Stimulated activated CD4-positive, alpha-beta T cell treated with anti-CD3 and anti-CD28 coated beads, Interleukin-1b, Interleukin-23, amount 100 ng/mL, for 1 hour (primary cell): ENCODE measurements at places on chromosomes 3 and 15.

GRCh38 chr3:4814305-4814903 lies 164.8 kb upstream of the BHLHE40 start:
- DNase-seq: no peak

DNA sequence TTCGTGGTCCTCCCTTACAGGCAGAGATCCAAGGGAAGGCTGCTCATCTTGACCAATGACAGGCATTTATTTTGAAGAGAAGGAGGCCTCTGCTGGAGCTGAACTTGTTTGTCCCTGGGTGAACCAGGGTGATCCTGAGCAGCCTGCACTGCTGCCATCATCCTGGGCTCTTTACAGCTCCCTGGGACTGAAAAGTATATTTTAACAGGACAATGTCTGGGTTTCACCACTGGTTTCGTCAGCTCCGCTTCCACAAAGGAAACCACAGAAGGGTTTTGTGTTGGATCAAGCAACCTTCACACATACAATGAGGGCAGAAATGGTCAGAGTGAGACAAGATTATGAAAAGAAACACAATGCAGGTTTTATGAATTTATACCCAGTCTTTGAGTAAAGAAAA lies 400.7 kb upstream of the TPM1 start:
- no peak for DNase-seq

DNA sequence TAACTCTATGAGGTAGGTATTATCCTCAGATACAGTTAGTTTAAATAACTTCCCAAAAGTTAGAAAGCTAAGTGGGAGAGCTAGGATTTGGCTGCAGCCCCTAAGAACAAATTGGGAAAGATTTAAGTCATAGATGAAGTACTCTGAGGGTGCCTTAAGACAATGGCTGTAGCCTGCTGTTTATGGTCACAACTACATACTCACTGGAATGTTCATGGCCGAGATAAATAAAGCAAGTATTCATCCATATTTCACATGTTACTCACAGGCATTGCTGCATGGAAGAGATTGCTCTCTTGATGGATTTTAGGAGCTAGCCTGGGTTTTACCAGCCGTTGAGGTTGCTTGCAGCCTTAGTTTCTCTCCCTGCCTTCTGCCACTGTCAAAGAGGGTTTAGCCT lies 145.0 kb downstream of the CMSS1 start:
- DNase-seq: no peak

DNA sequence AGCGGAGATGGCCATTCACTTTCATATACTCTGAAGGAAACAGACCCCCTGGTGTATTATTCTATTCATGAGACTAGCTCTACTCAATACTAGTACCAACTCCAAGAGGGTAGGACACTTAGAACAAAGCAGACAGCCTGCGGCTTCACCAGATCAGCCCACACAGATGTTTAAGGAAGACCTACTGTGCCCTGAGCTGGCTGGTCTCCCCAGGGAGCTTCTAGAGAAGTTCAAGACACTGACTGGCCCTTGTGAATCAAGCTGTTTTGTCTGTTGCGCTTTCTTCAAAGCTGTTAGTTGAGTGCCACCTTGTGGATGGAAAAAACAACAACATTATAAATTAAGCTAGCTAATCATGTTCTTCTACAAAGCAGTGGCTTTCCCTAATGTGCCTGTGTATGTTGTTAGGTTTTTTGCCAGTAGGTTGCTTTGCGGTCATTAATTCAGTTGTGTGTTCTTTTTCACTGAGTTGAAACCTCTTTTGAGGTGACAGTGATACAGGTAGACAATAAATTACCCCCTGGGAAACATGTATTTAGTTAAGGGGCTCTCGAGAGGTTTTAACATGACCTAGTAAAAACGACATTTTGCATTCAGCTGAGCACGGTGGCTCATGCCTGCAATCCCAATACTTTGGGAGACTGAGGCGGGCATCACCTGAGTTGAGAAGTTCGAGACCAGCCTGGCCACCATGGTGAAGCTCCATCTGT lies 64.2 kb upstream of the MYZAP start:
- DNase-seq: no peak

DNA sequence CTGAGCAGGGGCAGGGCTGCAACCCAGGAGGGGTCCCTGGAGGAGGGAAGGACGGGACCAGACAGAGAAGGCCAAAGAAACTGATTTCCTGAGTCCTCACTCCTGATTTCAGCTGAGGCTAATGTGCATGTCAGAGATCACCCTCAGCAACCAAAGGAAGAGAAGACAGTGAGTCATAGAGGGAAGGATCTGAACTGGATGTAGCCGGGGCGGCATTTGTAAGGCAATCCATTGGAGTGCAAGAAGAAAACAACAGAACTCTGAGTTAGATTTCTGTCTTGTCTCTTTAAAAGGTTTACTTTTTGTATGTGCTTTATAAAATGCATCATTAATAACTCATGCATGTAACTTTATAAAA lies 105.3 kb upstream of the AGBL1 start:
- DNase-seq: no peak

DNA sequence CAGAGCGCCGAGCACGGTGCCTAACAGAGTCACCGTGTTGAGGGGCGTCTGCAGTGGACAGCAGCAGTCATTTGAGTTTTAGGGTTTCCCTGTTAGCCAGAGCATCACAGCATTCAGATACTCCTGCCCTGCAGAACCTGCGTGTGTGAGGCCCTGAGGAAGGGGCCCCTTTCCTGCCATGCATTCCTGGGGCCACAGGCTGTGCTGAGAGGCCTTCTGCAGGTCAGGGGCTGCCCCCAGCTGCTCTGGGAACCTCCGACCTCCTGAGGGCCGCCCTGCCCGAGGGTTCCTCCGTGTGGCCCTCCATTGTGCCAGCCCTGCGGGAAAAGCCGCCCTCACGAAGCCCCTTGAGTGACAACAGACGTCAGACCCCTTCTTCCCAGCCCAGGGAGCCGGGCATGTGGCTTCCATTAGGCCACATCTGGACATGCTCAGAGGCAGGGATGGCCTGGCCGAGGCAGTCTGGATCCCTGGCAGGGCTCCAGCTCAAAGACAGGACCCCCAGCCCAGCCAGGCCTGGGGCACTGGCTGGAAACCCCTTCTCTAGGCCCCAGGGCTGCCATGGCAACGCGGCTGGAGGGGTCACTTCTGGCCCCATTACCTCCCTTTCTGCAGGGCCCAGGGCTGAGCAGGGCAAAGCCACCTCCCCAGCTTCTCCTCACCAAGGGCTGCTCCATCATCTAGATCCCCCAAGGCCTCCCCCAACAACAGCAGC lies 25.3 kb downstream of the FBLN2 start:
- no peak for DNase-seq

GRCh38 chr3:171260466-171260865 lies 199.7 kb downstream of the TNIK start:
- no peak for DNase-seq

GRCh38 chr3:134427400-134428111 lies 53.3 kb upstream of the AMOTL2 start:
- DNase-seq: no peak

DNA sequence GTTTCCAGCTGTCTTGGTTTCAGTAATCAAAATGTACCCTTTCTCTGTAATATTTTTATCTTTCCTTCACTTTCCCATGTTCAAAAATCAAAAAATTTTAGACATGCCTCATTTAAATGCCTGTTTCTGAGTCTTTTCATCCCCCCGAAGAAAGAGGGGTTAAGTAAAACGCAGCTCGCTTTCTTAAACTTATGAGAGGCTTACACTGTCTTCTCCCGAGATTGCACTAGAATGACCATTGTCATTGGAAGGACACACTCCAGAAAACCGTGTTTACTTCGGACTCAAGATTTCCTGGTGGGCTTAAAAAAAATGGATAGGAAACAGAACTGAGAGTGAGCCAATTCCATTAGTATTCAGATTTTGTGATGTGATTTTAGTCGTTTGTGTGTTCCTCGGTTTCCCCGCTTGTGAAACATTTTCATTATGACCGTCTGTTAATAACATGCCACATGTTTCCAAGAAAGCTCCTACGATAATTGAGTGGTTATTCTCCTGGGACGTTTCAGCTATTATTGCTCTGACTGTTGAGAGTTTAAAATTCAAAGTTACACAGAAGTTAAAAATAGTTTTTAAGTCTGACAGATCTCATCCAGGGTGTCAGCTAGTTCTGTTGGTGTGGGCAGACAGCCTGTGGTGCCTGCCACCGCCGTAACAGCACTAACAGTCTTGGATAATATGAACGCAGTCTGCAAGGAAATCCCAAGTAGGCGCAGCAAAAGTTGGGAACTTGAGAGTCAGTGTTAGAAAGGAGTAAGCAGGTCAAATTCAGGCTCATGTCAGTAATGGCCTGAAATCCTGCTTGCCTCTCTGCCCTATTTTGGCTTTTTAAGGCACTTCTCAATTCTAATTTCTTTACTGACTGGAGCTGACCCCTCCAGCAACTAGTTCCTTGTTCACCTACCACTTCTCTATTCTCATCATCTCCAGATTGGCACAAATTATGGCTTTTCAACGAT lies 1.5 kb downstream of the CRYBG3 start:
- DNase-seq: no peak

- DNase-seq: no peak
Measured at GRCh38 chr3:171797265-171797679, 13.0 kb downstream of the PLD1 start.

- DNase-seq: no peak
Measured at GRCh38 chr3:19272296-19272695, 124.0 kb downstream of the KCNH8 start.

DNA sequence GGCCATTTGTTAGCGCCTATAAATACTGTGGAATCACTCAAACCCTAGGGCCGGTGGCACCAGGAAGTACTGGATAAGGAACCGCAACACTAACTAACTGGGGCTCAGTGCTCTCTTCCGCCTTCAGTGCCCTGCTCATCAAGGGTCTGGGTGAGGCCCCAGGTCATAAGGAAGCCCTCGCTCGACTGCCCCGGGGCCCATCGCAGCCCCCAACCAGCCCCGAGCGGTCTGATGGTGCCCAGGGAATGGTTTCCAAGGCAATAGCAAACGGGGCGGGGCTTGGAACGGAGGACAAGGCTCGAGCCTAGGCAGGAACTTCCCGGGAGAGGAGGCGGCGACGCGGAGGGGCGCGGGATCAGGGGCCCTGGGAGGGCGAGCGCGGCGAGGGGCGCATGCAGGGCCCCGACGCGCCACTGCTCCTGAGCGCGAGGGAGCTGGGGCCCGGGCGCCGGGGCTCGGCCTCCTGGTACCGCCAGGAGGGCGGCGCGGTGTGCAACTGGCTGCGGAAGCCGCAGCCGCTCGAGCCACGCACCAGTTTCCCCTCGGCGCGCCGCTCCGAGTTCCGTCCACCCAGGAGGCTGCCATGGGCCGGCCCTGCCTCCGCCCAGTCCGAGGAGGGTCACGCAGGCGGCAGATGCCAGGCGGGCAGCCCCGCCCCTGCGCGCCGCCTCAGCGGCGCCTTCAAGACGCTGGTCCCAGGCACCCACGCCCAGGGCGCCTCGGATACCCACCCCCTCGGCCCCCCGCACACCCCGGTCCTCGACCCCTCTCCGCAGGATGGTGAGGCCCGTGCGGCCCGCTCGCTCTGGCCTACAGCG lies at the start of gene TTLL3:
Gene TTLL3, plus strand, starts transcription at position 648 of the 818 bp plus-strand sequence. CDS start 400 bp downstream, outside the sequence.
- DNase-seq: no peak

DNA sequence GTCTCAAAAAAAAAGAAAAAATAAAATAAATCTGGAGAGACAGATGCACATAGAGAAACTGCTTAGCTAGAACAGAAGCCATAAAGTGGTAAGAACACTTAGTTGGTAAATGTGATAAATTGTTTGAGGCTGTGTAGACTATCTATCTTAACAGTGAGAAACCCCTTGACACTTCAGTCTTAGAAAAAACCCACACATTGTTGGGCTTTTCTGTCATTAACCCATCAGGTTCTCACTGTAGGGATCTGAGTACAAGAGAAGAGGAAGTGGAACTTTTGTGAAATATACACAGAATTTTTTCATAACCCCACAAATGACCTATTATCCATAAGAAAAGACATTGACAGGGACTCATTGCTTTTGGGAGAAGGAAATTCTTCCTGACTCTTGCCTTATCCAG lies 24.4 kb downstream of the TP63 start:
- no peak for DNase-seq

GRCh38 chr3:124459678-124460077 lies 270.6 kb upstream of the UMPS start:
- no peak for DNase-seq

DNA sequence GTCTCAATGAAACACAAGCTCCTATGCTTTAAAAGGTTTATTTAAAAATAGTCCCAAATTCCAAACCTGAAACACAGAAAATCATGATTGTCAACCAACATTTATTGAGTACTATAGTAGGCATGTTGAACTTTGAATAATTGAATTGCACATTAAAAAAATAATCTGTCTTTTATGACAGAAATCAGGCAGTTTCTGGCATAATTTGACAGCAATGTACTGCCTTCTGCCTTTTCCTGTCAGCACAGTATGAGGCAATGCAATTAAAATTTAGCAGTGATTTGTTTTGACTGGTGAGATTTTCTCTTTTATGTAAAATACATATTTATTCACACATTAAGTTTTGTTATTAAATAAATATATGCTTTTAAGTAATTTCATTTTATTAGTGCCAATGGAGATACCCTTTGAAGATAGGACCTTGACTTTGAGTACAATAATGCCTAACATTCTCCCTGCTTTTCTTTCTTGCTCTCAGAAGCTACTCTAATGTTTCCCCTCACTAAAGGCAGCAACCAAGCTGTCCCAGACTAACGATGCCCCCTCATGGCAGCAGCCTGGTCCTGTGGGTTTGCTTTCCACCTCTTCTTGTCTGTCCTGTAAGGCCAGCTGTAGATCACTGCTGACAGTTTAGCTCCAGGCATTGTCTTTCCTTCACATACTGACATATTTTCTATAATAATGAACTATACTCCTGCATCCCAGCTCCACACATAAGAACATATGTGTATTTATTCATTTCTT lies 346.7 kb downstream of the IL20RB start:
- DNase-seq: no peak

- no peak for DNase-seq
Measured at GRCh38 chr3:19455546-19455945, 307.2 kb downstream of the KCNH8 start.

- no peak for DNase-seq
Measured at GRCh38 chr3:48034000-48034516, 17.8 kb upstream of the MAP4 start.

GRCh38 chr15:45468294-45468693 lies 54.3 kb downstream of the SLC30A4 start:
- no peak for DNase-seq

DNA sequence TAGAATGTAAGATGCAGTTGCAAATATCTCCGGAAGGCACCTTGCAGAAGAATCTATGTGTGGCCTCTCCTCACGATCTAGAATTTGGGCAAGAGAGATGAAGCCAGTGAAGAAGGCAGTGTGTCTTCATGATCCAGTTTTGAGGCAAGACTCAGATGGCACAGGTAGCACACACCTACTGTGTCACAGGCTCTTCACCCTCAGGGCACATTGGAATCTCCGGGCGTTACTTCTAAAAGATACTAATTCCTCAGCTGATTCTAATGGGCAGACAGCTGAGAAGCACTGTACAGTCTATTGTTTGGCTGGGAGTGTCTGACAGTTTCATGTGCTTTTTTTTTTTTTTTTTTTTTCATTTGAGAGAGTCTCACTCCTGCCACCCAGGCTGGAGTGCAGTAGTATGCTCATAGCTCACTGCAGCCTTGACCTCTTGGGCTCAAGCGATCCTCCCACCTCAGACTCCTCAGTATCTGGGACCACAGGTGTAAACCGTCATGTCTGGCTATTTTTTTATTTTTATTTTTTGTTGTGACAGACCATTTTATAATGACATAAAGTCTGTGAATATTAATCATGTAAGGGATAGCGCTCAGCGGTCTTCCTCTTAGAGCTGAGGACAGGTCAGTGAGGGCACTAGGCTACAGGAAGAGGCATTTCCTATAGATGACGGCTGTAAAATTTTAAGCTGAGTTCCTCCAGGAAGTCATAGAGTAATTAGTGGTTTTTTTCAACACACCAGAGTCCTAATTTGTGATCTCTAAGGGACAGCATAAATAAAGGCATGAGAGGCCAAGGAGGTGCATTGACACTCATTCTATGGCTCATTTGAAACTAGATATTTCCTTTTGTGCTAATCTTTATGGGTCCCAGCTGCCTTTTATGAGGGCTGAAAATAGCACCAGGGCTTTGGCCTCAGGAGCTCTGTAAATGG lies 4.0 kb downstream of the C3orf52 start:
- no peak for DNase-seq
